Activated CD8-positive, alpha-beta memory T cell treated with anti-CD3 and anti-CD28 coated beads for 1 hour (primary cell): ENCODE measurements at places on chromosomes 6 and 20.
A peak's percentile ranks its signal among the peaks of the same experiment; 100 is the strongest.

DNA sequence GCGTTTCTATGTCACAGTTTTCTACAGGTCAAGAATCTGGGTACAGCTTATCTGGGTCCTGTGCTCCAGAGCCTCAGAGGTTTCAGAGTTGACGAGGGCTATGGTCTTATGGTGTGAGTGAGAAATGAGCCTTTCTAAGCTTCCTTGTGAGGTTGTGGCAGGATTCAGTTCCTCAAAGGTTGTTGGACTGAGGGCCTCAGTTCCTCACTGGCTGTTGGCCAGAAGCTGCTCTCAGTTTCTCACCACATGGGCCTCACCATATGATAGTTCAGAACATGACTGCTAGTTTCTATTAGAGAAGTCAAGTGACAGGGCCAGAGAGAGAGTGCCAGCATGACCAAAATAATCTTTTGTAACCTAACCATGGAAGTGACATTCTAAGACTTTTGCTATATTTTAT lies 96.1 kb downstream of the NUS1 start:
- no peak for DNase-seq

GRCh38 chr20:17262786-17263185 lies 35.9 kb downstream of the PCSK2 start:
- DNase-seq = no peak

- DNase-seq = no peak
Measured at GRCh38 chr6:151440498-151440897, 11.4 kb downstream of the RMND1 start.

DNA sequence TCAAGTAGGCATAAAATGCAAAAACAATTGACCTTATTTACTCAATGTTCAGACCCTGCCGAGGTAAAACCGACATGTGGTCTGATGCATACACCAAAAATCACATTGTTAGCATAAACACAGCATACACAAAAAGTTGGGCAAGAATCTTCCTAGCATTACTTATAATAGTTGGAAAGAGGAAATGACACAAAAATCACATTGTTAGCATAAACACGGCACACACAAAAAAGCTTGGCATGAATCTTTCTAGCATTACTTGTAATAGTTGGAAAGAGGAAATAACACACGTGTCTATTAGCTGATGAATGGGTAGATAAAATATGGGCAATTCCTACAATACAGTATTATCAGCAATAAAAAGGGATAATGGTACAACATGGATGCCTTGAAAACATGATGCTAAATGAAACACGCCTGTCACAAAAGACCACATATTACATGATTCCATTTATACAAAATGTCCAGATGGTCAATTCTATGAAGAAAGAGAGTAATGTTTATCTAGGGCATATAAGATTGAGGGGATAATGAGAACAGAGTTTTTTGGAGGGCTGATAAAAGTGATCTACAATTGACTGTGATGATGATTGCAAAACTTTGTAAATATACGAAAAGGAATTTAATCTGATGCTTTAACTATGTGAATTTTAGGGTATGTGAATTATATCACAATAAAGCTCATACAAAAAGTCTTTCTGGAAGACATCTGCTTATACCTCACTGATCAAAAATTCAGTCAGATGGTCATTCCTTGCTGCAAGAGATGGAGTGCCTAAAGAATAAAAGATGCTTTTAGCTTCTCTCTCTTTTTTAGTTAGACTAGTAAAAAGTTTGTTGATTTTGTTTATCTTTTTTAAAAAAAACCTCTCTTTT lies 1019.5 kb upstream of the CITED2 start:
- no peak for DNase-seq

DNA sequence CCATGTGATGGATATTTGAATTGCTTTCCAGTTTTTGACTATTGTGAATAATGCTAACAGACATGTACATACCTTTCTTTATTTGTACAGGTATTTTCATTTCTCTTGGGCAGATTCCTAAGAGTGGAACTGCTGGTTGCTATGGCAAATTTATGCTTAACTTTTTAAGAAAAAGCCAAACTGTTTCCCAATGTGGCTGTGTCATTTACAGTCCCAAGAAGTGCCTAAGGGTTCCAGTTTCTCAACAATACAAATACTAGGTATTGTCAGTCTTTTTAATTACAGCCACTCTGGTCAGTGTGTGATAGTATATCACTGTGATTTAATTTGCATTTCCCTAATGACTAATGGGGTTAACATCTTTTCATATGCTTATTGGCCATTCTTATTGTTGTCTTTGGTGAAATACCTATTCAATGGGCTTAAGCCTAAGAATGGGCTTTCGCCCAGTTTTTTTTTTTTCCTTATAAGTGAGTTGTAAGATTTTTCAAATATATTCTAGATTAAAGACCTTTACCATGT lies 10.3 kb downstream of the REPS1 start:
- no peak for DNase-seq

DNA sequence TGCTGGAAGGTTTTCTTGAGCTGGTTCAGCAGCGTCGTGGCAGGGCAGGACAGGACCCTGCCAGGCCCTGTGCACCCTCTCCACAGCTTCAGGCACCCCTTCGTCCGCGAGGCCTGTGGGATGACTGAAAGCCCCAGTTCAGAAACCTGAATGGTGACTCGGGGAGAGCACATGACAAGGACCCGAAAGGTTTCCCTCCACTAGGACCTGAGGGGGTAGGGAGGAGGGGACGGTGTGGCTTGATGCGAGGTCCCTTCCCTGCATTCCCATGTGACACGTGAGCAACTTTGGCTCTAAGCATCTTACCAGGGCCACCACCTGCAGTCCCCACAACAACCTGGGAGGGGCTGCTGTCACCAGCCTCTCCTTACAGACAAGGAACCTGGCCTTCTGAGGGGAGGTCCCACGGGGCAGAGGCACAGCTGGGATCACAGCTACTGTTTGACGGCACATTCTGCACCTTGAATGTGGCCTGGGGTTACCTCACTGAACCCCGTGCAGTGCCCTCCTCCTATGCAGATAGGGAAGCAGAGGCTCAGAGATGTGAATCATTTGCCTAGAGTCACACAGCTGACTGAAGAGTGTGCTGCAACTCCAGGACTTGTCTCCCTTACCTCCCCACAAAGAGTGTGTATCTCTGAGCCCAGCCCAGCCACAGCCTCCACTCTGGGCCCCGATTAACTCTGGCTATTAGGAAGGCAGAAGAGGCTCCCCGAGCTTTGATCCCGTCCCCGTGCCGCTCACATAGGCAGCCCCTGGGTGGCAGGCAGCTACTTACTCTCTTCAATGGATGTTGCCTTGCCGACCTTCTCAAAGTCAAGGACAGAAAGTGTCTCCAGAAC lies 84.6 kb downstream of the PTPN1 start:
- no peak for DNase-seq

DNA sequence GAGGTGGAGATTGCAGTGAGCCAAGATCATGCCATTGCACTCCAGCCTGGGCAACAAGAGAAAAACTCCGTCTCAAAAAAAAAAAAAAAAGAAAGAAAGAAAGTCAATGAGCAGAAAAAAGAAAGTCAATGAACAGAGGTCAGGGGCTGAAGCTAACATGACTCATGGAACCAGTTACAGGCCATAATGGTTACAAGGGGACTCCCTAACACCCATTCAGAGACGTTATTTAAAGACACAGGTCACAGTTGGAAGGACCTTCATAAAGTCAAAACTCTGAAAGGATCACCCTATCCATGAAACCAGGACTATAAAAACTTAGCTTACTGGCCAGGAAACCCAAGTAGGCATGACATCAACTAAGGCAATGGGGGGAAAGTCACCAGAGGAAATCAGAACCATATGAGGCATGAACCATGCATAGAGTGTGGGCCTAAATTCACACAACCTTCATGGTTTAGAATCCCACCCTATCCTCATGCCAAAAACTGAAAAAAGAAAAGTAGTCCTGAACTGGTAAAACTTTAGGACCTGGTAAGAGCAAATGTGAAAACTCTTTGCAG lies 18.2 kb downstream of the FBXL4 start:
- DNase-seq = no peak

DNA sequence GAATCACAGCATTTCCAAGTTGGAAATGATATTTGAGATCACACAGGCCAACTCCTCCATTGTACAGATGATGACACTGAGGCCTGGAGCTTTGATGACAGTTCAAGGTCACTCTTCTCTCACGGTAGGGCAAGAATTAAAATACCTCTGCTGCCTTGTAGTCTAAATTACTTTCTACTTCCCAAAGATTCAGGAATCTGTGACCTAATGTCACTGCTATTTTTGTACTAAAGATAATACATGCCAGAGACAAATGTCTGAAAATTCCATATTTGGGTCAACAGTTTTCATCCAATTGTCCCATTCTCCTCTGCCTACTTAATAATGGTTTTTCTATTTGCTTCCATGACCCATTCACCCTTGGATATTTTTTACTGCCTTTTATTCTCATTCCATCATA lies 160.0 kb downstream of the SOD2 start:
- DNase-seq = no peak

- peak; percentile 28 for DNase-seq
Measured at GRCh38 chr20:63223121-63223825, 7.3 kb upstream of the YTHDF1 start.

GRCh38 chr6:154800338-154800737 lies 67.1 kb downstream of the SCAF8 start:
- no peak for DNase-seq

DNA sequence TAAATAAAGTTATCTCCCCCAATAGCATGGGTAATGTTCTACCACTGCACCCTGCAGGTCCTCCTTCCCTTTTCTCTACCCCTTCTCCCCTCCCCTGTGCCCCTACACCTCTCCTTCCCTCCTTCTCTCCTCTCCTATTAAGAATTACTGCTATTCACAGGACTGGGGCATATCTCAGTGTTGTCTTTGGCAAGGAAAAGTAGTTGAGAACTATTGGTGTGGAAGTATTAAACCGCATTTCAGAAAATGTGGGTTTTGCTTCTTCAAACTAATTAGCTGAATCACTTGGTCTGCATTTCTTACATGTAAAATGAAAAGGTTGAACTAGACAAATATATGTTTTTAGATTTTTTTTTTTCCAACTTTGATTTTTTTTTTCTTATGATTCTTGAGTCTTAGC lies 296.3 kb downstream of the CDKAL1 start:
- no peak for DNase-seq

GRCh38 chr20:37868851-37869333 lies 34.0 kb upstream of the VSTM2L start:
- DNase-seq = no peak
